Stimulated activated CD8-positive, alpha-beta memory T cell treated with anti-CD3 and anti-CD28 coated beads, Interleukin-15, amount 100 ng/mL, for 4 hours (primary cell): ENCODE measurements at places on chromosomes 12 and 14.

DNA sequence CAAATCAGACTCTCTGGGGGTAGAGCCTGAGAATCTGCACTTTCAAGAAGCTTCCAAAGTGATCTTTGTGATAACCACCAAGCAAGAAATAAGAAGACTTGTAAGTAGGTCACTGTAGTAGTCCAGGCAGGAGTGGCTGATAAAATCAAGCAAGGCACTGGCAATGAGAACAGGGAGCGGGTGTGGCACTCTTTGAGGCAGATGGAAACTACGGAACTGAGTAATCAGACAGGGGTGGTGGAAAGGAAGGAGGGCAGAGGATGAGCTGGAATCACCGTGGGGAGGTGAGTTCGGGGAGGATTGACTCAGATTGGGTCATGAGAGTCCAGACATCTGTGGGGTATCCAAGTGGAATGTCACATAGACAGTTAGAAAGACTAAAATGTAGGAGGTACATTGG is 44.4 kb upstream of the PLXNC1 start:
- no peak for DNase-seq

DNA sequence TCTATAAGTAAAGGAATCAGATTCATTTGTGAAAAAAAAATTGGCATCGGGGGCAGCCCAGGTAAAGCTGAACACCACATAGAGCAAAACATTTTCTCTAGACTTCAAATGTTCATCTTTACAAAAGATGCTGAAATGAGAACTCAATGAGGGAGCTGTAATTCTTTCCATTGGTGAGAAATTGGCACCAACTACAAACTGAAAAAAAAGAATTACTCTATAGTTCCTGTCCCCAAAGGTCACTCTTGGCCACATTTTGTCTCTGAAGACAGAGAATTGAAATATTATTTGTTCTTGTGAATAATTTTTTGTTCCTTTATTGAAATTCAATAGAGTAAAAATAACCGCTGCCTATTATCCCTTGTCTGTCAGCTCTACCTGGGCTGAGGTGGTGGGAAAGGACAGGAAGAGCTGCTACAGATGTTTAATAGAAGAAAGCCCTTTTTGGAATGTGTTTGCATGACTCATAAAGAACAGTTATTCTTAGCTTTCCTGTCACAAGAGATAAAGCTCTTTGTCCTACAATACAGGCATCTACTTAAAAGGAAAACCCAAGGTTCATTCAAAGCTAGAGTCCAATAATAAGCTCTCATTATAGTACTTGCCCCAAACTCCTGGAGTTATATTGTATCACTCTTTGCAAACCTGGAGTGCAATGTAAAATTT is 380.1 kb upstream of the KITLG start:
- DNase-seq, result no peak

DNA sequence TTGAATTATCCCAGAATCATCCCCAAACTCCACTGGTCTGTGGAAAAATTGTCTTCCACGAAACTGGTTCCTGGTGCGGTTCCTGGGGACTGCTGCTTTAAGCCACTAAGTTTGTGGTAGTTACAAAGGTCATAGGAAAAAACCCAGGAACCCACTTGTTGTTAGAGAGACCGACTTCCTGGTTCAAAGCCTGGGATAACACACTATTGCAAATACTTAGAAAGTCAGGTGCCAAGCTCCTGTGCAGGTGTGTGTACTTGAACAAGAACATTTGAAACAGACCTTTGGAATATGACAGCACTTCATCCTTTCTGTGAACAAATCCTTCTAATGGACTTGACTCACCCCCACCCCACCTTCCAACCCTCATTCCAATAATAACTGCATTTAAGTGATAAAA is 519.6 kb downstream of the GLT1D1 start:
- no peak for DNase-seq

DNA sequence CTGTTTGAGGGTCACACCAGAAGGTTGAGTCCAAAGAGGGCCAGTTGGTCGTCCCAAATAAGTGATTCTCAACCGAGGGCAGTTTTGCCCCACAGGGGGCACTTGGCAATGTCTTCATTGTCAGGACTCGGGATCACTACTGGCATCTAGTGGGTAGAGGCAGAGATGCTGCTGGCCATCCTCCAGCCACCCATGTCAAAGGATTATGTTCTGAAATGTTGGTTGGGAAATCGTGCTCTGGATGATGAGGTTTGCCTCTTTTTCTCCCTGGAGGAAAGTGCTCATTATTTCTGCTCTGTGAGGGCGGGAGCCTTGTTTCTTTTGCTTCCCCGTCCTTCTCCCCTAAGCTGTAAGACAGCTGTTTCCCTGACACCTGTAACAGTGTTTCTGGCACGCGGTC is 3.6 kb downstream of the ZNF839 start:
- no peak for DNase-seq

- no peak for DNase-seq
Measured at GRCh38 chr14:57746563-57746962, 119.3 kb downstream of the SLC35F4 start.

GRCh38 chr12:80041071-80041470 is 58.3 kb upstream of the OTOGL start:
- DNase-seq, result no peak

GRCh38 chr14:102226356-102227125 is 78.4 kb downstream of the MOK start:
- DNase-seq, result no peak
